Natural killer cell treated with Interleukin-12 subunit alpha and Interleukin-12 subunit beta and Interleukin-15 and Interleukin-18, amount 100 ng/mL, for 72 hours (primary cell): ENCODE measurements at places on chromosomes 3 and 15. TPM values are rescaled to one million over a fixed set of nuclear protein-coding genes. Genes with fewer than 3 reads are reported as not detected.

DNA sequence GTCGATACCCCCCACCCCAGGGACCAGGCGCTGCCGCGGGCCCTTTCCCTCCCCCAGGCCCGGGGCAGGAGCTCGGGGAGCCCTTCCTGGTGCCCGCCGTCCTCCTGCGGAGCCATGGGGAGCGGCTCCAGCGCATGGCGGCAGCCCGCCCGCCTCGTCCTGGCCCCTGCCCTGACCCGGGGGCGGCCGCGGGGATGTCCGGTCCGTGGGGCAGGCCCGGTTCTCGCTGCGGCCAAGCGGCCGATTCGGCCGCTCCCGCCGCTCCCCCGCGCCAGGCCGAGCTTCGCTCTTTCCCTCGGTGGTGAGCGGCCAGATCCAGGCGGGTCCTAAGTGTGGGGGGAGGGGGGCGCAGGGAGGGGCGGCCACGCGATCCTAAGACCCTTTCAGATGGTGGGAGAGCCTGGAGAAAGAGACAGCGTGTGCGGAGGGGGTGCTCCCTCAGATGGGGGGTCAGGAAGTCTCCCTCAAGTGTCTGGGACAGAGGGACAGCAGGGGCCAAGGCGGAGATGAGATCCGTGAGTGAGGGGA lies 1.3 kb downstream of the NEIL1 start:
- no peak overlapping the region for H3K27ac ChIP-seq
- peaks cover 9% of the 10 kb centered on the region for H3K36me3 ChIP-seq
- DNase-seq, result no peak
- peaks cover 33% of the 10 kb centered on the region for H3K4me1 ChIP-seq
- H3K4me3 ChIP-seq, result peak overlapping the region; percentile 74

DNA sequence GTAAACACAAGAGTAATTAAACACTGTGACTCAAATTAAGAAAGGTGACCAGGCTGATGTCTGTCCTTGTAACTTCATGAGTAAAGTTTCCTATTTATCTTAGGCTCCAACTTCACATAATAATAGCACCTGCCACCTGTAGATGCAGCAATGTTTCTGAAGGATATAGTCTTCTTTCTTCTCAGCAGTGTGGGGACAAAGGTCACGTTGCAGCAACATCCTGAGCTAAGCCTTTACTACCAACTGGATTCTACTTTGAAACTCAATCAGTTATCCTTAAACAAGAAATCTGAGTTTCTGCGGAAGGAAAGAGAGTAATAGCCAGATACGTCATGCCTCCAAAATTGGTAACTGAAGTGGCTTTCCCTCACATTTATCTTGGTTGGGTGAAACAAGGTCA lies 253.1 kb downstream of the RBMS3 start:
- H3K27ac ChIP-seq, result no peak overlapping the region
- no peaks in the 10 kb centered on the region for H3K36me3 ChIP-seq
- H3K4me1 ChIP-seq, result no peaks in the 10 kb centered on the region
- H3K4me3 ChIP-seq, result no peak overlapping the region
- no peaks in the 10 kb centered on the region for H3K27me3 ChIP-seq
- DNase-seq, result no peak

DNA sequence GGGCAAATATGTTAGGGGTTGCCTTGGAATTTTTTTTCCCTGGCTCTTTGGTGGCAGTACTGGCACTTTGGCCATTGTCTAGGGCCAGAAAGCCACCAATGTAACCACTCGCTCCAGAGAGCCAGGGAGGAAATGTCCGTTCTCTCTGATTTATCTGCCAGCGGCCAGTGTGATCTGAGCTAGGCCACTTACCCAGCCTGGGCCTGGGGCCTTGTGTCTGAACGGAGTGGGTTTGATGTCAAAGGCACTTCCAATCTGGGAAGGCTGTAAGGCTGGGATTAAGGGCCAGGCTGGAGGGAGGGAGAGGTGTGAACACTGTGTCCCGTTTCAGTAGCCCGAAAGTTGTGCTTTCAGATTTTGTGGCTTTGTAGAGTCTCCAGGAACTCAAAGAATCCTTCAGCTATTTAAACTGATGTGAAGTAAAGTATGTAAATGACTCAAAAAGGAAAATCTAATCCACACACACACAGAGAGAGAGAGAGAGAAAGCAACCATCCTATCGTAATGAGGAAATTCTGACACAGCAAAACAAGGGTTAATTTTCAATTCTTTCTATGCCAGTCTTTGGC lies 271.0 kb downstream of the PDZRN3 start:
- no peaks in the 10 kb centered on the region for H3K36me3 ChIP-seq
- H3K27me3 ChIP-seq, result peaks cover 3% of the 10 kb centered on the region
- DNase-seq, result no peak
- H3K4me3 ChIP-seq, result no peak overlapping the region
- no peak overlapping the region for H3K27ac ChIP-seq
- H3K4me1 ChIP-seq, result no peaks in the 10 kb centered on the region

- H3K4me1 ChIP-seq, result peaks cover 3% of the 10 kb centered on the region
- no peak for DNase-seq
- no peaks in the 10 kb centered on the region for H3K36me3 ChIP-seq
- H3K4me3 ChIP-seq, result no peak overlapping the region
- no peak overlapping the region for H3K27ac ChIP-seq
These were observed 29.6 kb upstream of the CSTA start for GRCh38 chr3:122295266-122296062.

- H3K4me3 ChIP-seq, result no peak overlapping the region
- no peaks in the 10 kb centered on the region for H3K36me3 ChIP-seq
- H3K4me1 ChIP-seq, result peaks cover 10% of the 10 kb centered on the region
- no peak for DNase-seq
These were observed 485.8 kb upstream of the PROK2 start for GRCh38 chr3:72270730-72271129.

- no peaks in the 10 kb centered on the region for H3K36me3 ChIP-seq
- H3K27ac ChIP-seq, result no peak overlapping the region
- H3K4me1 ChIP-seq, result peaks cover 7% of the 10 kb centered on the region
- peak overlapping the region; percentile 81 for H3K4me3 ChIP-seq
- H3K27me3 ChIP-seq, result no peaks in the 10 kb centered on the region
These were observed 520 bp downstream of the SLC26A6 start for GRCh38 chr3:48634661-48635221.

GRCh38 chr3:50151728-50152127 lies 3.4 kb upstream of the SEMA3F start:
- H3K27me3 ChIP-seq, result peaks cover 24% of the 10 kb centered on the region
- DNase-seq, result no peak
- H3K36me3 ChIP-seq, result no peaks in the 10 kb centered on the region
- H3K4me3 ChIP-seq, result no peak overlapping the region
- H3K27ac ChIP-seq, result no peak overlapping the region
- H3K4me1 ChIP-seq, result peaks cover 12% of the 10 kb centered on the region

GRCh38 chr3:182244222-182244971 lies 532.7 kb downstream of the SOX2 start:
- DNase-seq, result no peak
- H3K4me1 ChIP-seq, result no peaks in the 10 kb centered on the region
- no peaks in the 10 kb centered on the region for H3K27me3 ChIP-seq
- H3K36me3 ChIP-seq, result no peaks in the 10 kb centered on the region
- H3K27ac ChIP-seq, result no peak overlapping the region

The ABHD2 gene
- total RNA-seq, result 214 TPM

The ECE2 gene
- not detected for total RNA-seq

The ARHGAP31 gene
- total RNA-seq, result 22.5 TPM

DNA sequence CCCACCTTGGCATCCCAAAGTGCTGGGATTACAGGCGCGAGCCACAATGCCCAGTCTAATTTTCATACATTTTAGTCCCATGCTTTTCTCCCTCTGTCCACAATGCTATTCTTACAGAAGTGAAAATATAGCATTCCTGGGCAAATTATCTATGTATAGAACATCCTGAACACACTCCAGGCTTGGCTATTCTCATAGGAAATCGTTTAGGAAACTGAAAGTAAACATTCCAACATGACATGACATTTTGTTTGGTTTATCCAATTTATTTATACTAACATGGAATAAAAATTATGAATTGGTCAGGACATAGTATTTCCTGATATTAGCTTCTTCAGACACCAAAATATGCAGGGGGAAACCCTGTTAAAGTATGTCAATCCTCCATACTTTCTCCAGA lies 52.6 kb downstream of the SYNM start:
- no peak overlapping the region for H3K4me3 ChIP-seq
- no peaks in the 10 kb centered on the region for H3K36me3 ChIP-seq
- no peak overlapping the region for H3K27ac ChIP-seq
- H3K27me3 ChIP-seq, result no peaks in the 10 kb centered on the region

GRCh38 chr15:100333236-100333635 lies 8.5 kb downstream of the ADAMTS17 start:
- H3K4me1 ChIP-seq, result peaks cover 58% of the 10 kb centered on the region
- no peaks in the 10 kb centered on the region for H3K36me3 ChIP-seq
- no peak overlapping the region for H3K27ac ChIP-seq
- no peak for DNase-seq
- H3K27me3 ChIP-seq, result peaks cover 7% of the 10 kb centered on the region
- no peak overlapping the region for H3K4me3 ChIP-seq

DNA sequence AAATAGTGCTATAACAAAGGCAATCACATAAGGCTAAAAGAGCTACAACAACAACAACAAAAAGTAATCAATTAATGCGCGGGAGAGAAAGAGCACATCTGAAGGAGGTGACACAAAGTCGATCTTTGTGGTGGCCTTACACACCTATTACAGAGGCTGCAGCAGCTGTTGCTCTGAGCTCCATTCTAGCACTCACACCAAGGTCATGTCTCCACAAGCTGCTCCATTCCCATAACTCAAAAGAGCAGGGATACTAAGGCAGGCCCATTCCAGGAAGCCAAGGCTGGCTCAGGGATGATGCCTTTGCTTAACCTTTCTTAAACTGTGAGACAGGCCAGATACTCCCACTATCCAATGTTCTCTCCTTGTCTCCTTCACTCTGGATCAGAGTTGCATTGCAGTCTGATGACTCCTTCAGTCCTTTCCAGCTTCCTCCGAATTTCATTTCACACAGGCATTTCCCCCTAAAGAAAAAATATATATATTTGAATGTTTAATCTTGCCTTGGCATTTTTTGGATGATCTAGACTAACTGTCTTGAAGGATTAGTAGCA lies 52.7 kb downstream of the SNTN start:
- H3K27ac ChIP-seq, result no peak overlapping the region
- no peak overlapping the region for H3K4me3 ChIP-seq
- no peak for DNase-seq
- H3K4me1 ChIP-seq, result no peaks in the 10 kb centered on the region
- no peaks in the 10 kb centered on the region for H3K27me3 ChIP-seq
- no peaks in the 10 kb centered on the region for H3K36me3 ChIP-seq

DNA sequence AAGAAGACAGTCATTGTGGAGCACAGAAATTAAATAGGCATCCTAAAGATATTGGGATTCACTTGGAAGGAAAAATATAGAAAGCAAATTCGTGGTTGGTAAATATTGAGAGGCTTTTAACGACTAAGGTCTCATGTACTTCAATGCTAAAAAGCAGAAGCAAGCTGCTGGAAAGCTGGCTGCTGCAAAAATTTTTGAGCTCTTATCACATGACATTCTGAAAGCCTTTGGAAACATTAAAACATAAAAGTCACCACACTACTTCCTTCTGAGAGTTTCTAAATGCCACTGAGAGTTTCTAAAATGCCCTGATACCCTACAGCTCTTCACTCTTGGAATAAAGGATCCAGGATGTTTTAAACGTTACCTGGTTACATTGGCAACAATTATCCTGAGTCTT lies 39.0 kb upstream of the CBLB start:
- H3K36me3 ChIP-seq, result peaks cover 5% of the 10 kb centered on the region
- no peaks in the 10 kb centered on the region for H3K27me3 ChIP-seq
- no peak overlapping the region for H3K27ac ChIP-seq
- DNase-seq, result no peak
- no peaks in the 10 kb centered on the region for H3K4me1 ChIP-seq

DNA sequence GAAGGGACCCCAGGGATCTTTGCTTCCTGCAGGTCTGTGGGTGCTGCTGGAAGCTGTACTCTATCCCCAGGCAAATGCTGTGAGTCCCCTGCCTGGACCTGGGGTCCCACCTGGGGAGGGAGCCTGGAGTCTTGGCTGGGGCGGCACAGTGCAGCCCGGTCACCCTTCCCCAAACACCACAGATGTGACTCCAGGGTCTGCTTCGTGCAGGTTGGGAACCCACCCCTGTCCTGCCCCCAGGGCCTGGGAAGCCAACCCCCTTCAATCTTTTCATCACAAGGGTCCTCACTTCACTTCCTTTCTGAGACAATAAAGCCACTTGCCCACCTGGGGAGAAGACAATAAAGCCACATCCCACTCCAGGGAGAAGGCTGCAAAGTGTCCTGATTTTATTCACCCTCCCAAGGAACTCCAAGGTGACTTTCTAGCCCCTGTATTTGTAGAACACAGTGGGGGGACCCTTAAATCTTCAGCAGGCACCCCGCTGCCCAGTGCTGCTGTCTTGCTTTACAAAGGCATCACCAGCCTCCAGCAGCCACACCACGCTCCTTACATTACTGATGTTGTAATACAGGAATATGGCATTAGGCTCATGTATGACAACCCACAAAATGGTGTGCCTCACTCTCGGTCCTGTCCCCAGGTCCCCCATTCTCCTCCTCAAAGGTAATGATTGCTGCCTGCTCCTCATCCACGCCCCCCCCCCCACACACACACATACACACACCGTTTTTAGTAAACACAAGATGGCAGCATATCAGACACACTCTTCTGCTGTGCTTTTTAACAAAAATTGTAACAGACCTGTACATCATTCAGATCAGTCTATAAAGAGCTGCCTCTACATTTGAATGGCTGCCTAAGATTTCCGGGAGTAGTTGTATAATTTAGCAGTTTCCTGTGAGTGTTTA lies 9.9 kb downstream of the C3orf22 start:
- peaks cover 10% of the 10 kb centered on the region for H3K27me3 ChIP-seq
- H3K27ac ChIP-seq, result no peak overlapping the region
- no peak overlapping the region for H3K4me3 ChIP-seq
- H3K36me3 ChIP-seq, result no peaks in the 10 kb centered on the region

DNA sequence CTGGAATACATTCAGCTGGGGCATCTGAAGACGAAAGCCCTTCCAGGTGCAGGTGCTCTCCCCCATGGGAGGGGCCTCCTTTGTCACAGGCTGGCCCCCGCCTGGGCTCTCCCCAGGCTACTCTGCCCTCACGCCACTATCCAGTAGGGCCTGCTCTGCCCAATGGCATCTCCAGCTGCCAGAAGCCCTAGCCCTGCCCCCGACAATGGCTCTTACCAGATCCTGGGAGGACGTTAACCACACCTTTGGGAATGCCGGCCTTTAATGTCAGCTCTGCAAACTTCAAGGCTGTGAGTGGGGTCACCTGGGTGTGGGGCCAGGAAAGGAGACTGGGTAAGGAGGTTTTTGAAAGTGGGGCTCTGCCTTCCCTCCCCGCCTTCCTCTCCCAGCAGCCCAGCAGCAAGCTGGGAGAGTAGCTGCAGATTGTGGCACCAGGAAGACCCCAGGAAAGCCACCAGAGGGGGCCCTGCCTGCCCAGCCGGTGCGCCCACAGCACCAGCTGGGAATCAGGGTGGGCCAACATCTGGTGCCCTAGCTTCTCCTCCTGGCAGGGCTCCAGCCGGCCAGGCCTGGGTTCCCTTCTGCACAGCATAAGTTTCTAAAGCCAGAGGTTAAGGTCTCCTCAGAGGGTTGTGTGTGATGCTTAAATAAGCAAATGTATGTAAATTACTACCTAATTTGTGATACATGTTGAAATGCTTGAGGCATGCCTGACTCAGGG lies 40.4 kb upstream of the SLC41A3 start:
- no peaks in the 10 kb centered on the region for H3K4me1 ChIP-seq
- DNase-seq, result peak; percentile 60
- no peak overlapping the region for H3K27ac ChIP-seq
- H3K36me3 ChIP-seq, result no peaks in the 10 kb centered on the region
- peaks cover 6% of the 10 kb centered on the region for H3K27me3 ChIP-seq
- no peak overlapping the region for H3K4me3 ChIP-seq

GRCh38 chr3:126903521-126903920 lies 79.4 kb upstream of the PLXNA1 start:
- H3K27me3 ChIP-seq, result peaks cover 32% of the 10 kb centered on the region
- H3K4me1 ChIP-seq, result peaks cover 9% of the 10 kb centered on the region
- H3K4me3 ChIP-seq, result no peak overlapping the region
- no peaks in the 10 kb centered on the region for H3K36me3 ChIP-seq
- no peak for DNase-seq
